ENCODE measurements at places on chromosomes 13 and 19. TPM values are rescaled to one million over a fixed set of nuclear protein-coding genes. Genes with fewer than 3 reads are reported as not detected.

GRCh38 chr13:28401303-28402056 lies 93.4 kb downstream of the FLT1 start:
- no peak for DNase-seq

DNA sequence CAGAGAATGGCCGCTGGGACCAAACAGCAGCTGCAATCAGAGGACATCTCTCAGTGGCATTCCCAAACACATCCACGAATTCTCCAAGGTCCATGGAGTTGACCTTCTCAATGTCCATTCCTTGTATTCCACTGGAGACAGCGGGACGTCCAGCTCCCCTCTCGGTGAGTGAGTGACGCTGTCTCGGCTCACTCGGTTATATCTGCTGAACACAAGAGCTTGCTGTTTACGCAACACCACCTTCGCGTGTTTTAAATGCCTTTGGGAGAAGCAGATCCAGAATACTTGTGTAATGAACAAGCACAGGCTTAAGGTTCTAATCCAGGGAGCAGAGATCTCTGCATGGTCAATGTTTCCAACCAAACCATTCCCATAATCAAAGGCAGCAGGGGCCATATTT lies at the start of gene URAD:
Gene URAD (minus strand): TSS at position 174 of the 400 bp plus-strand sequence. CDS start 56 bp downstream, at position 118.
- DNase-seq = no peak

DNA sequence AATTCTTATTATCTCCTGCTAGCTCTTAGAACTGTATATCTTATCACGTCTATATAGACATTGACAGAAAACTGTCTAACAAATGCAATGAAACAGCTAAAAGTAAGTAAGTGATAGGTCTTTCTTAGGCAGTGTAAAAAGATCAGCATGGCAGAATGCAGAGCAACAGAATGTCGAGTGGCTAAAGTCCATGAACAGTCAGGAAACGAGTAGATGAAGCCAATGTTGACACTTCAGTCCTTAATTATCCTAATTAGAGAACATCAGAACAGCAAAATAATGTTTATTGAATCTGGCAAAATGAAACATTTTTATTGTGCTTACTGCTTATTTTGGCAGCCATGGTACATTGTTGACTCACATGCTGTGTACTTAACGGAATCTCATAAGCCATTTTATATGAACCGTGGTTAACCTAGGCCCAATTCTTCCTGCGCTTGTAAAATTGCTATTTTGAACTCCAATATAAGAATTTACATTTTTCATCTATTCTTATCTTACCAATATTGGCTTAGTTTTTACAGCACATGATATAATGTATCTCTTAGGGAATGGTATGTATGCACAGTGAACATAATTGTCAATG lies 748.1 kb downstream of the DACH1 start:
- no peak for DNase-seq

DNA sequence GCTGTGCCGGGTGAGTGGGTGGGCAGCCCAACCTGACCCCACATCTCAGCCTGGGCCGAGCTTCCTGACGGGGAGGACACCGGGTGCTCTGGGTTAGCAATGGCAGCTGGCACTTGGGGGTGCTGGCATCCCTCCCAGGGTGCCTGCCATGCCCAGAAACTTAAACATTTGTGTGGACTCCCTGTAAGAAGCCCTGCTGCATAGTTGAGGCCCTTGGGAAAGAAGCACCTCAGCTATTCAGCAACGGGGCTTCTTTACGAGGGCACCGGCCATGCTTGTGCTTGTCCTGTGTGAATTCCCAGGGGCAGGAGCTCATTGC lies 33.8 kb upstream of the MEDAG start:
- DNase-seq = no peak

- no peak for DNase-seq
Observed at GRCh38 chr19:13902993-13903555, 2.8 kb downstream of the BRME1 start.

DNA sequence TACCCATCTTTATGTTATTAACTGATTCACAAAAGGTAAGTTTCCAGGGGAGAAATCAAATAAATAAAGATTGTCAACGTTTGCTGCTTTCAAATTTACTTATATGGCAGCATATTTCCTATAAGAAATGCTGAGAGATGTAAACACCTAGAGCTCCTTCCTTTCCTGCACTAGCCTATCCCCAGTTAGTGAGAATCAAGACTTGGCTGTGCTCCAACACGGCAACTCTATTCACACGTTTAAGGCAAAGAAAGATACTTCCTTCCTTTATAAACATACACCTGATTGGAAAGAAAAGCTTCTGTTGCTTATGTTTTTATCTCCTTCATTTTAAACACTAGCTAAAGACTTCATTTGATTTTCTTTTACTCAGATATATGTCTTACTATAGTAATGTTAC lies 107.0 kb downstream of the PCDH9 start:
- DNase-seq = no peak

DNA sequence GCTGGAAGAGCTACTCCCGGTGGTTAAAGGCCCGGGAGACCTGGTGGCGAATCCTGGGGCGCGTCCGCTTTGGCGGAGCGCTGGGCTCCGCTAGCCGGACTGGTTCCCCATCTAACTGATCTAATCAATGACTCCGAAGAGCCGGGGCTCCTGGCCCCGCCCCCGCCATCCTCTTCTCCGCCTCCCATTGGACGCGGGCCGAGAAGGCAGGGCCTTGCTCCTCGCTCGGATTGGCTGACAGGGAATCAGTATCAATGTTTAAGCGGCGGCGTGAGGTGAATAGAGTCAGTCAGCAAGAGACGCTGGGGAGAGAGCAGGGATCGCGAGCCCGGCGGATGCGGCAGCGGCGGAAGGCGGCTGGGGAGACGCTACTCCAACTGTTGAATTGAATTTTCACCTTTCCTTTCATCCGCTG lies 1.7 kb upstream of the PCDH17 start:
- peak; percentile 96 for DNase-seq

DNA sequence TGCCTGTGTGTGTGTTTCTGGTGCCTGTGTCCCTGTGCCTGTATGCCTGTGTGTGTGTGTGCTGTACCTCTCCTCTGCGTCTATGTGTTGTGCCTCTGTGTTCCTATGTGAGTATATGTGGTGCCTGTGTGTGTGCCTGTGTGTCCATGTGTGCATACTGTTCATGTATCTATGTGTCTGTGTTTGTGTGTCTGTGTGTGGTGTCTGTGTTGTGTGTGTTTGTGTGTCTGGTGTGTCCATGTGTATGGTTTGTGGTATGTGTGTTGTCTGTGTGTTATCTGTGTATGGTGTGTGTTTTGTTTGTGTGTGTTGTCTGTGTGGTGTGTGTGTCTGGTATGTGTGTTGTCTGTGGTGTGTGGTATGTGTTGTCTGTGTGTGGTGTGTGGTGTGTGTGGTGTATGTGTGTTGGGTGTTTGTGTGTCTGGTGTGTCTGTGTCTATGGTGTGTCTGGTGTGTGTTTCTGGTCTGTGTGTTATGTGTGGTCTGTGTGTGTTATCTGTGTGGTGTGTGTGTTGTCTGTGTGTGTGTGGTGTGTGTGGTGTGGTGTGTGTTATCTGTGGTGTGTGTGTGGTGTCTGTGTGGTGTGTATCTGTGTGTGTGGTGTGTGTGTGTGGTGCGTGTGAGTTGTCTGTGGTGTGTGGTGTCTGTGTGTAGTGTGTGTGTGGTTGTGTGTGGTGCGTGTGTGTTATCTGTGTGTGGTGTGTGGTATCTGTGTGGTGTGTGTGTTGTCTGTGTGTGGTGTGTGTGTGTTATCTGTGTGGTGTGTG lies 20.4 kb downstream of the HDGFL2 start:
- no peak for DNase-seq

- no peak for DNase-seq
Observed at GRCh38 chr13:44280456-44280855, 93.2 kb upstream of the SERP2 start.

DNA sequence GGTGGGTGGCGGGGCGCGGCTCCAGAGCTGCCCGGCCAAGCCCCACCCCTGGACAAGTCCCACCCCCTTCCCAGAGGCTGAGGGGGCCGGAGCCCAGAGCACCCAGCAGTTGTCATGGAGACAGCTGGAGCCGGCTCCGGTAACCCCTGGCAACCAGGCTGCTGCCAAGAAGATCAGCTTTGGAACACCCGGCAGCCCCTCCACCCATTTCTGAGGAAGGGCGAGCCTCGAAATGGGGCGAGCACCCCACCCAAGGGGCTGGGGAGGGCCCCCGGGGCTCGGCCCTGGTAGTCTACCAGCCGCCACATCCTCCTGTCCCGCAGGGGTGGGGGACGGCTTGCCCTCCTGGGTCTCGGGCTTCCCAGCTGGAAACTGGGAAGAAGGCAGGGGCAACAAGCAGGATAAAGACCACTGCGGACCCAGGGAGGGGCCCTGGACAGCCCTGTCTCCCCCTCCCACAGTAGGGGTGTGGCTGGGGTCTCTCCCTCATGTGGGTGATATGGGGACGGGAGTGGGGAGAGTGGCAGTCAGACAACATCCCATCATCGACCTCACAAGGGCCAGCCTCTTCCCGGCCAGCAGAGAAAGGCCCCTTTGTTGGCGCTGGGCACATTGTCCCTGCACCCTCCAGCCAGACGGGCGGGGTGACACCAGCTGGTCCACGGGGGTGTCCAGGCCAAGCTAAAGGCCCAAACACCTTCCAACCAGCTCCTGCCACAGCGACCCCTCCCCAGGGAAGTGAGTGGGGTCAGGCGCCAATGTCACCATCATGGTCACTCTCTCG lies 1.5 kb downstream of the CERS1 start:
- DNase-seq = peak; percentile 82

- no peak for DNase-seq
Observed at GRCh38 chr13:28954810-28955209, 134.7 kb downstream of the MTUS2 start.

- DNase-seq = no peak
Observed at GRCh38 chr19:35642312-35642711, 767 bp downstream of the ETV2 start.

DNA sequence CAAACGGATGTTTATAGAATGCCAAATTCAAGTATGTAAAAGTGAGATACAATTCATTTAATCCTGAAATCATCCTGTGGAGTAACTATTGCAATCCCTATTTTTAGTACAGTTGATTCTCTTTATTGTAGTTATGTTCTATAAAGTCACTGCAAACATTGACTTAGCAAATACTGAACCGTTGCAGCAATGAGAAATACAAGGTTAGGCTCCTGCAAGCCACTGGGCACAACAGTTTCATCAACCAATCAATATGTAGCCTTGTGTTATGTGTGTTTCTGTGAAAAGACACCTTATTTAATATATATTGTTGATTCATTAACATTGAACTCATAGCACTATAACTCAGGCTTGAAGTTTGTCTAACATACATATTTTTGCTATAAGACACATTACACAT lies 174.4 kb downstream of the DCT start:
- DNase-seq = no peak

DNA sequence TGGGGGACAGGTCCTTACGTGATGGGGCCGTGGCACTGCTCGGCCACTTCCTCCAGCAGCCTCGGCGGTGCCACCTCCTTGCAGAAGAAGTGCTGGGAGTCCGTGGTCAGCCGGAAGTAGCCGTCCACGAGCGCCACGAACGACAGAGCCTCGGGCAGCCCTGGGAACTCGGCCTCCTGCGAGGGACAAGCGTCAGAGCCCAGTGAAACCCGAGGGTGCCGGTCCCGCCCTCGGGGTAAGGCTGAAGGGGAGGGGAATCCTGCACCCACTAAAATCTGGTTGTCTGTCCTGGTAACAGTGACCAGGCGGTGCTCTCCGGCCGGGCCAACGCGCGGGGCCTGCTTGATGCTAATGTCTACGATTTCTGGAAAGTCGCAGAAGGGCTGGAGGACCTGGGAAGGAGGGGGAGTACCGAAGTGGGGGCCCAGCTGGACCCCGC lies 6.4 kb downstream of the JAK3 start:
- no peak for DNase-seq

DNA sequence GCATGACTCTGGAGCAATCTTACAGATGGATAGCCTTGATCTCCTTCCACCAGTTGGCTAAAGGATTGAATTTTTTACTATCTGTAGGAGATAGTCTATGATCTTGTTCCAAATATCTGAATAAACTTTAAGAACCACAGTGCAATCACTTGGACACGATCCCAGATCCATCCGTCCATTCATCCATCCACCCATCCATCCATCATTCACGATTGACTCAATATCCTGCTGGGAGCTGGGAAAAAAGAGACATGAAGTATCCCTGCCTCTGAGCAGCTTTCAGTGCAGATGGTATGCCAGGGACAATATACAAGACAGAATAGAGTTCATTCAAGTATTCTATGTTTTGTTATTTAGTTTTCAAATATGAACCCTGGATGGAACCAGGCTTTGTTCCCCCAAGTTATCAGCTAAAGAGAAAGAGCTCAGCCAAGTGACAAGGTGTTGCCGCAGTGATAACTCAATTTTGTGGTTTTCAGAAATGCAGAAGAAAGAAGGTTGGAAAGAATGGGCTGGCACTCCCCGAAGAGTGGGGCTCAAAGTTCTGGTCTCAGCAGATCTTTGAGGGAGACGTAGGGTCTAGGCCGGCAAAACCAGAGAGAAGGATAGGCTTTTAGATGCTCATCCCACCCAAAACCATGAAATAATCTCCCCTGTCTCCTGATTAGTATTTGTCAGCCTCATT lies 66.3 kb downstream of the IRS2 start:
- DNase-seq = no peak

DNA sequence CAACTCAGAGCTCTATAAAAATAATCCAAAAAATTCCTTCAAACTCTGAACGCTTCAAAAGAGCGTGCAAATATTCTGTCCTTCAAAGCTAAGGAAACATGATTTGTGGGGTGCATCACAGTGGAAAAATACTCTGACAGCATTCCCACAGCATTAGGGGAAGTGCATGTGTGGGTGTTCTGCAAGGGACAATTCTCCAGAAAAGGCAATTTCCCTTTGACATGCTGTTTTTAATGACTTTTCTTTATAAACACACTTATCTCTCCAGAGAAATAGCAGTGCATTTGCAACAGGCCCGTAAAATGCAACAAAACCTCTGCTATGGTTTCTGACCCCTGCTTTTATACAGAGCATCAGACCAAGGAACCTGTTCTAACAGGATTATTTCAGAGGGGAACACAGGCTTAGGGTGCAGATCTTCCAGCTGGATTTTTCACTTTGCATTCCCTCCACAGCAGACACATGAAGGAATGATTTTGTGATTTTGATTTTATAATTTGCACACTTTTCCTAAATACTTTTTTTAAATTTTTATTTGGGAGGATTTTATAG lies 42.6 kb downstream of the KL start:
- peak; percentile 10 for DNase-seq

DNA sequence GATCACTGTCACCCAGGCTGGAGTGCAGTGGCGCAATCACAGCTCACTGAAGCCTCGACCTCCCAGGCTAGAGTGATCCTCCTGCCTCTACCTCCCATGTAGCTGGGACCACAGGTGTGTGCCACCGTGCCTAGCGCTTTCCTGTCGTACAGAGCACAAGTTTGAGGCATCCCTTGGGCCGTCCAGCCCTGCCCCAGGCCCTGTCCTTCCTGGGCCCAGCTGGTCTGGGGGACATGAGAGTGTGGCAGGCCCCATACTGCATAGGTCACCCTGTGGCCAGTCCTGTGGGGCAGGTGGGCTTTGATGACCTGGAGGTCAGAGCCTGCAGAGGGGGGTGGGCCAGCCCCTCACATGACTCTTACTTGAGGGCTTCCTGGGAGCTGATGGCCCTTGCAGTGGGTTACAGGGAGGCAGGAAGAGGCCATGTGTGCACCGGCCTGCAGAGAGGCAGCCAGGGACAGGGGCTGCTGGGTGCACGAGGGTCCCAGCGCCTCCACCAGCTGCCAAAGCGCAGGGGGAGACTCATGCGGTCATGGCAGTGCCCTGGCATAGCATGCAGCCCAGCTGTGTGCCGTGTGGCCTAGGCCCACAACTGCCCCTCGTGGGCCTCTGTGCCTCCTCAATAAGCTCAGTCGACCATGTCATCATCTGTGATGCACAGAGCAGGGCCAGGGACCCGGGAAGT lies 61.4 kb downstream of the KDM4B start:
- no peak for DNase-seq

TFDP1 gene
- not detected for polyA plus RNA-seq

ABCC4 gene
- 4.9 TPM for polyA plus RNA-seq

KL gene
- polyA plus RNA-seq = not detected

ZNF525 gene
- polyA plus RNA-seq = 5.9 TPM

C19orf12 gene
- not detected for polyA plus RNA-seq

PSG3 gene
- polyA plus RNA-seq = 0.70 TPM

Measured in muscle of arm (tissue), 14 donors.